ENCODE measurements at places on chromosomes 13 and 19.

- no peak for DNase-seq
Measured at GRCh38 chr19:306151-306900, 15.1 kb upstream of the PLPP2 start.

- DNase-seq = peak; percentile 57
Measured at GRCh38 chr13:48580185-48580803, 47.4 kb upstream of the RCBTB2 start.

GRCh38 chr19:58385891-58386575 lies 1.0 kb upstream of the RPS5 start:
- DNase-seq = no peak

- DNase-seq = no peak
Measured at GRCh38 chr13:49367640-49368422, 76.0 kb downstream of the CAB39L start.

GRCh38 chr19:46972311-46972710 lies 47.3 kb upstream of the NPAS1 start:
- DNase-seq = no peak

GRCh38 chr19:29666578-29667386 lies 1.5 kb downstream of the PLEKHF1 start:
- no peak for DNase-seq

GRCh38 chr13:97142452-97142851 lies 79.7 kb upstream of the MBNL2 start:
- DNase-seq = no peak

DNA sequence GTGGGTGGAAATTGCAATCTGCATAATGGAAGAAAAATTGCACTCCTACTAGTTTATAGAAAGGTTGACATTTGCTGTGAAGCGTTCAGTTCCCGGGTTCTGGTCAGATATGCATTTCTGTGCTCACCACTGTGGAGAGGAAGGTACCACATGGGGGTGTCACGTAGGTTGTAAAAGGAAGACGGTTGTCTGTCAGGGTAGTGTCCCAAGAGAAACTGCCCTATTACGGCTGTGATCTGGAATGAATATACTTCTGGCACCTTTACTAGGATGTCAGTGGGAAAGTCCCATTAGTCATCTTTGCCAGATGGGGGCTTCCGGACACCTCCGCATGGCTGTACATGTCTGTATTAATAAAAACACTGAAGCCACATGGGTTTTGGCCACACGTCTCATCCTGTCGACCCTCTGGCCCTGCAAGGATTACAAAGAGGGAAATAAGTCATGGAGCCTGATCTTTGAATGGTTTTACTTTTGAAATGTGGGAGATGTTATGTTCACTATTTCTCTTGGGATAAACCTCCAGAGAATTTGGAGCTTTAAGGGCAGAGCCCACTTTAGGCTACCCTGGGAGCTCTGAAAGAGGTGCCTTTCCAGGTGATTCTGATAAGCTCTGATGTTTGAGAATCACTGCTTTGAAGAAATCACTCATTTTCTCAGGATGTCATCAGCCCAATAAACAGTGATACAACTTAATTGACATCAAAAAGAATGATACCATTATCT lies 133.9 kb downstream of the AKAP11 start:
- no peak for DNase-seq

DNA sequence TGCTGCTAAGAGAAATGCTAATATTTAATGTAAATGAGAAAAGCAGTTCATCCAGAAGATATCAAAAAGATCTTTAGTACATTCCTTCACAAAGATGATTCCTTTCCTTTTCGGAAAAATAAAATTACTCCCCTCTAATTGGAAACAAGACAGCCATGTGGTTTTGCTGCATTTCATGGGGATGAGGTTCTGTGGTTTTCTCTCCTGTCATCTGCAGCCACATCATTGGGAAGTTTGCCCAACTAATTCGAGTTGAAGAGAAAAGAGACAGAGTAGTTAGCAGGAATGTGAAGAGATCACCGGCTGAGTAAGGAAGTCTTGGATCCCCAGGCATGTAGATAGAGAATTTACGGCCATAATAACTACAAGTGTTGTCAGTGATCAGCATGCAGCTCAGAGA lies 122.1 kb downstream of the CYSLTR2 start:
- DNase-seq = no peak

DNA sequence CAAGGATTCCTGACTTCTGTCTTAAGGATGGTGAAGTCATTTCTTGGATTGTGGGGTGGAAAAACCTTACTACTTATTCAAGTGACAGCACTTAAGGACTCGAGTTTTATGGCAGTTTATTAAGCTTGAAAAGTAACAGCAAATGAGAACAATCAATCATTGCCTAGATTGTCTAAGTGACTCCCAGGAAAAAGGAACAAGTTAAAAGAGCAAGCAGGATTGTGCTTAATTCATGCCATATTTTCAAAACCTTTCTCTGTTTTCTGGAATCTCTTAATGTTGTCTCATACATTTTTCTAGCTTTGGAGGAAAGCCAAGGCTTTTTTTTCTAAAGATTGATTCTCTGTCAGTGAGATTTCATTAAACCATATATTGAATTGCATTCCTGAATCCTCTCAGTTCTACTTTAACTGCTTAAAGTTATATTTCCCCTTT lies 236.2 kb upstream of the HTR2A start:
- DNase-seq = no peak

GRCh38 chr19:18000480-18000914 lies 7.5 kb upstream of the ARRDC2 start:
- no peak for DNase-seq

- DNase-seq = no peak
Measured at GRCh38 chr13:113115363-113116205, 7.0 kb upstream of the F10 start.

All from right renal cortex interstitium (tissue), 3 donors.